Left renal cortex interstitium (tissue), 4 donors: ENCODE measurements at places on chromosomes 11 and 22.

- no peak for DNase-seq
Measured at GRCh38 chr22:49044091-49044490, 783.6 kb downstream of the BRD1 start.

- DNase-seq: no peak
Measured at GRCh38 chr11:83866655-83867054, 580.5 kb upstream of the CCDC90B start.

DNA sequence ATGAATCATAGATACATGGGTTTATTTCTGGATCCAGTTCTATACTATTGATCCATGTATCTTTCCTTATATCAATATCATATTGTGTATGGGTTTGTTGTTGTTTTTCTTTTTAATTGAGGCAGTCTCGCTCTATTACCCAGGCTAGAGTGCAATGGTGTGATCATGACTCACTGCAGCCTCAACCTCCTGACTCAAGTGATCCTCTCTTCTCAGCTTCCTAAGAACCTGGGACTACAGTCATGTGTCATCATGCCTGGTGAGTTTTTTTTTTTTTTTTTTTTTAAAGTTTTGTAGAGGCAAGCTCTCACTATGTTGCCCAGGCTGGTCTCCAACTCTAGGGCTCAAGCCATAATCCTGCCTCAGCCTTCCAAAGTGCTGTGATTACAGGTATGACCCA is 1589.4 kb upstream of the TENM4 start:
- DNase-seq: no peak

GRCh38 chr11:2484576-2485125 is 39.8 kb downstream of the KCNQ1 start:
- DNase-seq: no peak

- DNase-seq: no peak
Measured at GRCh38 chr11:18012122-18012905, 533 bp downstream of the SERGEF start.

- no peak for DNase-seq
Measured at GRCh38 chr22:20245577-20246367, 22.3 kb downstream of the RTN4R start.

GRCh38 chr22:49660321-49660720 is 167.4 kb downstream of the BRD1 start:
- DNase-seq: no peak

GRCh38 chr11:134500621-134501020 is 88.6 kb upstream of the B3GAT1 start:
- DNase-seq: no peak

DNA sequence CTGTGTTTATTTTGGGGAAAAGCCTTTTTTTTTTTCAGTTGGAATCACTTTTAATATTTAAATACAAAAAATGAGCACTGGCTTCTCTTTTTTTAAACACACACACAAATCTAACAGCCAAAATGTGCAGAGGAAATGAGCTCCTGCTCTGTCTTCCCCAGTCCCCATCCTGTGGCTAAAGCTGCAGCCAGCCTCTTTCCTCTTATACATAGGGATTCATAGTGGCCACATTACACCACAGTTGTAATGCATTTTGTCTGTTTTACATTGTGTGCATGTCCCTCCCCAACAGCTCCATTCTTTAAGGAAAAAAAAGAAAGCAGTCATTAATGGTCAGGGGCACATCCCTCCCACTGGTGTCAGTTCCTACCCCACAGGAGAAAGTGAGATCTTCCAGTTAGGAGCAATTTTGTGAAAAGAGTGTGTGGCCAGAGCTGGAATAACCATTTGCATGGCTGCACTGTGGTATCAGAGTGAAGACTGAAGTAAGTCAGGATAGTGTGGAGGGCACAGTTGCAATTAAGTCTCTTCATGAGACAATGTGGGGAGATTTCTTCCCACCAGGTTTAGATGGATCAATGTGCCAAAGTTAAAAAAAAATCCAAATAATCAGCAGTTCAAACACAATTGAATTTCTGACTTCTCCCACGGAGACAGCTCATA is 220.6 kb downstream of the TMEM135 start:
- no peak for DNase-seq

- peak; percentile 62 for DNase-seq
Measured at GRCh38 chr11:71240865-71241691, 11.3 kb downstream of the SHANK2 start.

DNA sequence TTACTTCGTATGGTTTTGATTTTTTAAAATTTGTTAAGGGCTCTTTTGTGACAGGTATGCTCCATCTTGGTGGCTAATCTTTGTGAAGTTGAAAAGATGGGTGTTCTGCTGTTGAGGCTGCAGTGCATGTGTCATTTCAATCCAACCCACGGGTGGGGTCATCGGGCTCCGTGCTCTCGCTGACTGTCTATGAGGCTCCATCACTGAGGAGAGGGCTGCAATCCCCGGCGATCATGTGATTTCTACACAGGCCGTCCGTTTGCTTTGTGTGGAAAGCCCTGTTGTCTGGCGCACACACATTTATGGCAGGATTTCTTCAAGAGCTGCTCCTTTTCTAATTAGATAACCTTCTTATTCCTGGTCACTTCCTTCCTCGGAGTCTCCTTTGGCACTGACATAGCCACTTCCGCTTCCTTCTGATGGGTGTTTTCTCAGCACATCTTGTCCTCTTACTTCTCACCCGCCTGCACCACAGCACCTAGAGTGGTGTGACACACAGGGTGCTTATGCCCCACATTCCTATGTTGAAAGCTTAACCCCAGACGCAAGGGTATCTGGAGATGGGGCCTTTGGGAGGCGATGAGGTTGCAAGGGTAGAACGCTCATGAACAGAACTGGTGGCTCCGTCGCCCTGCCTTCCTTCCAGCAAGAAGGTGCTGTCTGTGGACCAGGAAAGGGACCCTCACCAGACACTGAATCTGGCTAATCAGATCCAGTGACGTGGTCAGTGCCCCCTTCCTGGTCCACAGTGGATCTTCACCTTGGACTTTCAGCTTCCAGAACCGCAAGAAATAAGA is 9.4 kb downstream of the MOB2 start:
- no peak for DNase-seq

DNA sequence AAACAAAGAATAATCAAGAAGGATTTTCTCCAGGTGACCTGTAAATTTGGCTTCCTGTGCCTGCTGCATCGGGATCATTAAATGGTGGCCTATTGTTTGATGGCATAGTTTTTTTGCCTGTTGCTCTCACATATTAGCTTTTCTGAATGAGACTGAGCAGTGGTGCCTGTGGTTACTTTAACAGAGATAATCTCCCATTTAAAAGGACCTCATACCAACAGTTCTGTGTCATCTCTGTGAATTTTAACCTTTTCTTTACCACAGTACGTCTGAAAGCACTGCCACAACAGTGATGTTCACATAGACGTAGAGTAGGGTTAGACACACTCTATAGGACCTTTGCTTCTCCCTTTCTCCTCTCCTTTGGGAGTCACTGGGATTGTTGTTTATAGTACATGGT is 22.9 kb upstream of the RCE1 start:
- no peak for DNase-seq

DNA sequence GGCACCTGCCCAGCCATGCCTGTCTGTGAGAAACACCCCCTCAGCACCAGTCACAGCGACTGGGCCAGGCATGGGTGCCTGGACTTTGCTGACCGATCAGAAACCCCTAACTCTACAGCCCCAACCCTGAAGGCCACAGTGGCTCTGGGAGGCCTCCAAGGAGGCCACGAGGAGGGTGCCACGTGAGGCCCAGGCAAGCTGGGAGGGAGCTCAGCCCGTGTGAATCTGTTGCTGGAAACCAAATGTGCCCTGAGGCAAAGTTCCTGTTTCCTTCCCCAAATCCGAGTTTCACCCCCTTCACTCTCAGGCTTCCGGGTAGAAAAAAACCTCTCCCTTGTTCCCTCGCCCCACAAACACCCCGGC is 1.3 kb downstream of the UNC93B1 start:
- no peak for DNase-seq

DNA sequence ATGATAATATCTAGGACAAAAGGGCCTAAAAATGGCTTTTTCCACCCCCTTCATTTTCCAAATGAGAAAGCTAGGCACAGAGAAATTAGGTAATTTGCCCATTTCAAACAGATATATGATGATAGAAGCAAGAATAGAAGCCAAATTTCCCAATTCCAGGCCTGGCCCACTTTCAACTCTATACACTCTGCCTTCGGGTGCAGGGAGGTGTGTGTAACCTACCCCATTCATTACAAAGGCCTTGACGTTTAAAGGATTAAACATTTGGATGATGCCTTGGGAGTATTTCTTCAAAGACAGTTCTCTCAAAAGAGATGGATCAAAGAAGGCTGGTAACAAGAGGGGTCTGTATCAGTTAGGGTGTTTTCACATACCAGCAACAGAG is 134.1 kb downstream of the CCDC34 start:
- no peak for DNase-seq
